Activated CD4-positive, alpha-beta T cell treated with anti-CD3 and anti-CD28 coated beads, Interleukin-2, amount 10 ng/mL, durations not matched to agents 7 days and 5 days (primary cell): ENCODE measurements at places on chromosomes 6 and 20. TPM values are rescaled to one million over a fixed set of nuclear protein-coding genes. Genes with fewer than 3 reads are reported as not detected.

Gene ANKEF1
- total RNA-seq: 8.7 TPM

Gene BPIFB1
- not detected for total RNA-seq

Gene CST1
- not detected for total RNA-seq

Gene KHDRBS2
- total RNA-seq: not detected

Gene GJA10
- not detected for total RNA-seq

Gene GLP1R
- total RNA-seq: not detected

Gene SEL1L2
- not detected for total RNA-seq

Gene CGA
- total RNA-seq: not detected

Gene DEFB132
- not detected for total RNA-seq

Gene LGSN
- total RNA-seq: not detected

DNA sequence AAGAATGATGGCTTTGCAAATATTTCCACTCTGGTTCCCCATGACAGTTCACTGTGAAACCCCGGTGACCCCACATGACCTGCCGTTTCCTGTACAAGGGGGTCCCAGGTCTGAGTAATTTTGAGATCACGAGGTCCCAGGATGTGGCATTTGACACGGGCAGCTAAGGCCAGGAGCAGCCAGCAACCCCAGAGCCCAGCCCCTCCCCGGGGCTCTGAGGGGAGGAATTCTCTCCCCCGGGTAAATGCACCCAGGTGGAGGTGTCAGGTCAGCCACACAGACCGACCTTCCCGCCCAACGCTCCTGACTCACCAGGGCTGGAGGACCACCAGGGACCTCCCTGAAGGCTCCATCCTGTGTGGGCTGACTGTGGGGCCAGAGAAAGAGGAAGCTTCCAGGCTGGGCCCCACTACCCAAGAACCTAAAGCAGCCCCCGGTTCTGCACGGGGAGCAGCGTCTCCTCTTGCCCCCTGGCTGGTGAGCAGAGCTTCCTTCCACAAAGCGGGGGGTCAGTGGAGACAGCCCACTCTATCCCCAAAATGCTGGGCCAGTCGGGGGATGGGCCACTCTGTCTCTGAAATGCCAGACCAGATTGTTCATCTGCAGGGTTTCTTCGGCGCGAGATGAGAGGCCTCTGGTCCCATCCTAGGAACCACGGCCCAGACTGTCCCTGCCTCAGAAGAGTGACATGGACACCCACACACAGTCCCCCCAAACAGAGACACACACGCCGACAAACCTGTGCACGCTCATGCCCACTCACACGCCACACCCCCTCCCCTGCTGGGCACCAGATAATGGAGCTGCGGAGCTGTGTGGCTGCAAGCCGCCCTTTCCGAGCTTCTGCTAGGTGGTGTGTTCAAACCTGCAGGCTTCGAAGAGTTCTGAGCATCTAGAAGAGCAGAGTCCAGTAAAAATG, 23.4 kb upstream of the SLCO4A1 start:
- peak; percentile 50 for DNase-seq

DNA sequence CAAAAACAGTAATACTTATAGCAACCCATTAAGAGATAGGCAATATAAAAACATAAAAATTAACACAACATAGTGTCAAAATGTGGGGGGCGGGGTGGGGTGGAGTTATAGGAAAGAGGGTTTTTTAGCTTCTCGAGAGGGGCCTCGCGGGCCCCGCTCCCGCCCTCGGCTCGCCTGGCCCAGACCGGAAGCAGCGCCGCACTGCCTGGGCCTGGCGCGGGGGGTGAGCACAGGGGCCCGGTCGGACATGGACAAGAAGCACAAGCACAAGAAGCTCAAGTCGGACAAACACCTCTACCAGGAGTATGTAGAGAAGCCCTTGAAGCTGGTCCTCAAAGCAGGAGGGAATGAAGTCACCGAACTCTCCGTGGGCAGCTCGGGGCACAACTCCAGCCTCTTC, 53.4 kb downstream of the REV3L start:
- DNase-seq: no peak

DNA sequence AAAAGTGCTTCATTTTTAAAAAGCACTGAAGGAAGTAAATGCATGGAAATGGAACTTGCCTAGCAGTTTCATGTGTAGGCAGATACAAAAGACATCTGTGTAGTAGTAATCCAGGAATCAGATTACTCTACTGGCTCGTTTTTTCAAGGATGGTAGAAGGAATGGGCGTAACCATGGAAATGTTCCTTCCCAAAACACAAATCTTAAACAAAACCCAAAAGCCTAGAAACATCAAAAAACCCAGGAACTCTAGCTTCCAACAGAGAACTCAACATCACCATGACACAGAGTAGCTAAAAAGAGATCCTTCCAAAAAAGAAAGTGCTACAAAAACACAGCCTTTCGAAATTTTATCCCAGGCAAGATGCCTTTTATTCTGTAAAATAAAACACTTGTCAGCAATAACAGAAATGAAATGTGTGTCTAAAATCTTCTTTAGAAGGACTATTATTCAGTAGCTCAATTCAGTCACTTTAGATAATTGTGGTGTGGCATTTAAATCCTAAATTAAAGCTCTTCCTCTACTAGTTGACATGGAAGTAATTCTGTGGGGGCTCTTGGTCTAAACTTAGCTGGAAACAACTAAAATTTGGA, 81.7 kb downstream of the FAM217A start:
- DNase-seq: no peak

DNA sequence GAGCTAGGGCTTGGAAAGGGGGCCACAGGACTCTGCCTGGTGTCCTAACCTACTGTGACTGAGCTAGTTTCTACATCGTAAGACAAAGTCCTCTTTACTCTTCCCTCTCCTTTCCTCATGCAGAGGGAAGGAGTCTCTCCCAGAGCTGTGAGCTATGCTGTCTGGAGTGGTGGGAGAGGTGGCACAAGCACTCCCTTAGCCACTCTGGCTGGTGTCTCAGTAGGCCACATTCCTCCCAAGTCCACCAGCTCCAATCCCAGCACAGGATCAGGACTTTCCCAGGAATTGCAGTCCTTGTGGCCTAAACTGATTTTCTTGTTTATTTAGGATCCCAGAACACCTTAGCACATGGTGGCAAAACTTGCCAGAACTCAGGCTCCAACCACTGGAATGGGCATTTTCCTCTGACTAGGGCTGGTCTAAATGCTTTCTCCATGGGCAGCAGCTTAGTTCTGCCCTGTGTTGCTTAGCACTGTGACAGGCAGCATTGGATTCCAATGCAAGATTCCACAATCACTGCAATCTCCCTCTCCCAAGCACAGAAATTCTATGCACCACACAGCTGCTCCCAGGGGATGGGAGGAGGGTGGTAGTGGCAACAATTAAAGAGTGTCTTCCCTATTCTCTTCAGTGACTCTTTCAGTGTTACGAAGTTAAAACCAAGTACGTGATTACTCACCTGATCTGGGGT, 733.3 kb downstream of the HACE1 start:
- DNase-seq: no peak

GRCh38 chr20:47544852-47545251, 43.2 kb downstream of the NCOA3 start:
- no peak for DNase-seq

GRCh38 chr20:35617397-35618262, 2.0 kb downstream of the SPAG4 start:
- DNase-seq: peak; percentile 45

DNA sequence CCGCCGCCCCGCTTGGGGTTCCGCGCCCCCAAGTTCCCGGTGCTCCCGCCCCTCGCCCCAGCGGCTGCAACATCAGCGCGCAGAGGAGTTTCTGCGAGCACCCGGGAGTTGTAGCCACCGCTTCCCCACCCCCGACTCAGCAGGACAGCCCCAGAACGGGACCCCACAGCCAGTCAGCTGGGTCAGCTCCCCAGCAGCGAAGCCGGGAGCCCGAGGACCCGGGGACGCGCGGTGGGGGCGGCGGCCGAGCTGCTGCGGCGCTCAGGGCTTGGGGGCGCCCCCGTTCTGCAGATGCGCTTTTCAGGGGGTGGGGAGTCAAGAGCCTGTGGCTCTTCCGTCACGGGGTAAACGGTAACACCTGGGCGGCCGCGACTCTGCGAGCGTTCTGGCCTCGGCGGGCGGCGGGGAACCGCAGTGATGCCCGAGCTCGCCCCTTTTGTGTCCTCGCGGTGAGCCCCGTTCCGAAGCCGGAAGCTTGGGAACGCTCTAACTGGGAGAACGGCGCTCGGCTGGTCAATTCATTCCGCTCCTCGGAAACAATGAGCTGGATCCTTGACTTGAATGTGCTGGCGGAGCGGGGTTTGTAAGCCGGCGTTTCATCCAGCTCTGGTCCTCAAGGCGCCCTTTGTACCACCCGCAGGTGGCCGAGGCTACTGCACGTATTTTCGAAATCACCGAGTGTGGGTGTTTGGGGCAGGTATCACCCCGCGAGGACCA, 774 bp downstream of the PLEKHG1 start:
- DNase-seq: peak; percentile 61

DNA sequence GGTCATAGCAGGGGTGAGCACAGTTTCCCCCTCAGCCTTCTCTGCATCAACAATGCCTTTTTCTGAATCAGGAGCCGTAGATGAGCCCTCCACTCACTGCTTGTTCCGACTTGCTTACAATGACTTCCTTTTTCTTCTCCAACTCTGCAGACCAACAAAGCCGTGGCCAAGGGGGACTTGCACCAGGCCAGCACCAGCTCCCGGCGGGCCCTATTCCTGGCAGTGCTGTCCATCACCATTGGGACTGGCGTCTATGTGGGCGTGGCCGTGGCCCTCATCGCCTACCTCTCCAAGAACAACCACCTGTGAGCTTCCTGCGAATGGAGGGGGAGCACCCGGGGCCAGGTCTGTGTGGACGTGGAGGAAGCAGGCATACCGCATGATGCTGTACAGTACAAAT, 195.8 kb downstream of the SYNDIG1 start:
- no peak for DNase-seq

GRCh38 chr6:106666282-106667021, 37.1 kb downstream of the QRSL1 start:
- DNase-seq: no peak

- no peak for DNase-seq
Observed at GRCh38 chr6:113077794-113078193, 730.7 kb downstream of the RFPL4B start.
